ENCODE measurements at places on chromosomes 16 and 17. TPM values are rescaled to one million over a fixed set of nuclear protein-coding genes. Genes with fewer than 3 reads are reported as not detected.

DNA sequence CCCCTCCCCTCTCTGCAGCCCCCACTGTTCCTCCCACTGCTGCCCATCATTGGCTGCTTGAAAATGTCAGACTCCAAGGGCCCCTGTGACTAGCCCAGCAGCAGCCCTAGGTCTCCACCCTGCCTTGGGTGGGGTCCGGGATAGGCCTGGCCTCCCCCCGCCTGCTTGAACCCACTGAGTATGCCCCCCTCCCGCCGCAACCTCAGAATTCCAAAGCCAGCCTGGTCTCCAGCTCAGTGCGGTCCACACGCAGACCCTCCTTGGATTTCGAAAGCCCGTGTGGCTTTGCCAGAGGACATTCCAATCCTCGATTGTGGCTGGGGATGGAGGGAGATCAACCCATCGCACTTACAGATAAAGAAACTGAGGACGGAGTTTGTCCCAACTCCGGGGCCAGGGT lies 6.4 kb downstream of the DPEP1 start:
- no peak for DNase-seq

The RAP1GAP2 gene
- 48.9 TPM for total RNA-seq

- no peak for DNase-seq
Observed at GRCh38 chr17:77178050-77178449, 37.3 kb downstream of the SEC14L1 start.

The SDR42E2 gene
- total RNA-seq: not detected

GRCh38 chr16:65318590-65319257 lies 196.9 kb upstream of the CDH11 start:
- DNase-seq: no peak

GRCh38 chr17:36529121-36529520 lies 5.5 kb downstream of the MYO19 start:
- no peak for DNase-seq

Data from left ventricle myocardium superior (tissue), 1 donor.